T-helper 17 cell (primary cell): ENCODE measurements at places on chromosomes 3 and 15. TPM values are rescaled to one million over a fixed set of nuclear protein-coding genes. Genes with fewer than 3 reads are reported as not detected.

Gene TRIM42
- total RNA-seq: not detected

Gene TMEM207
- not detected for total RNA-seq

Gene C3orf33
- total RNA-seq: 2.1 TPM

- DNase-seq: no peak
These were observed 10.3 kb downstream of the SEMA3G start for GRCh38 chr3:52434491-52435115.

Gene HRG
- not detected for total RNA-seq

Gene DPH3
- total RNA-seq: 16.1 TPM

Gene SCN11A
- 0.05 TPM for total RNA-seq

GRCh38 chr15:39304931-39305728, 275.7 kb upstream of the THBS1 start:
- no peak for DNase-seq

DNA sequence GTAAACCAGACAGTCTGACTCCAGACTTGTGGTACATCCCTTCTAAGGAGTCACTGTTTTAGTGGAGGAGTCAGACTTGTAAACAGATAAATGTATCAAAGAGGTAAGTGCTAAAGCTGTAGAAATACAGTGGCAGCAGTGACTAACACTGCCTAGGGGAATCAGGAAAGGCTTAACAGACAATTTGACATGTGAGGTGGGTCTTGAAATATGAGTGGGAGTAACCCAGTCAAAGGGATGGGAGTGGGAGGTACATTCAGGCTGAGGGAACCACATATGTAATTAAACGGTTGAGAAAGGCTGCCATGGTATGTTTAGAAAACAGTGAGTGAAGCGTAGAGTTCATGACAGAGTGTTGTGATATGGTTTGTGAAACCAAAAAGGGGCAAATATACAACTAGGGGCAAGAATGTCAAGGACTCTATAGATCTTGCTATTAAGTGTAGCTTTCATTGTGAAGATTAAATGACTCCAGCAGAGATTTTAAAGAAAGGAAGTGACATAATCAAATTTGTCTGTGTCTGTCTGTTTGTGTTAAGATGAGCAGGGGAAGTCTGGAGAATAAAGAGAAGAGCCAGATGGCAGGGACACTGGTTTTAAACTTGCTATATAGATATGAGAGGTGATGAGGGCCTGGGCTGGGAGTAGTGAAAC, 11.2 kb upstream of the ALCAM start:
- no peak for DNase-seq

Gene CORO2B
- not detected for total RNA-seq

DNA sequence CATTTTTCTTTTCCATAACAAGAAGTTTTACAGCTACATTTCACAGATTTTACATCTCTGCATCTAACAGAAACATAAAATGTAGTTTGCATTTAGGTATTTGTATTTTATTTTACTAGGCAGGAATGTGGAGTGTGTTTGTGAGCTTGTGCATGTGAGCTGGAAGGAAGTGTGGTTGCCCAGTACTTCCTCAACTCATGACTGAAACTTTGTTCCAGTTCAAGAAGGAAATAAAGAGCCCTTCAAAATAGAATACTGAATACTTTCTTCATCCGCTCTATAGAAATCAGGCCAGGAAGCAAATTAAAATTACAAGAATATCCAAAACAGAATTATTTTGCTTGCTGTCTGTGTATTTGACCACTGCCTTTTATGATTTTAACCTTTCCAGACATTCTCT, 81.3 kb downstream of the CHL1 start:
- DNase-seq: no peak

GRCh38 chr3:101513419-101513986, 491 bp upstream of the SENP7 start:
- no peak for DNase-seq

GRCh38 chr3:64129106-64129505, 96.2 kb downstream of the PRICKLE2 start:
- no peak for DNase-seq

- no peak for DNase-seq
These were observed 27.1 kb upstream of the TPRG1 start for GRCh38 chr3:189144645-189145044.

Gene GOLGA8R
- 2.2 TPM for total RNA-seq

DNA sequence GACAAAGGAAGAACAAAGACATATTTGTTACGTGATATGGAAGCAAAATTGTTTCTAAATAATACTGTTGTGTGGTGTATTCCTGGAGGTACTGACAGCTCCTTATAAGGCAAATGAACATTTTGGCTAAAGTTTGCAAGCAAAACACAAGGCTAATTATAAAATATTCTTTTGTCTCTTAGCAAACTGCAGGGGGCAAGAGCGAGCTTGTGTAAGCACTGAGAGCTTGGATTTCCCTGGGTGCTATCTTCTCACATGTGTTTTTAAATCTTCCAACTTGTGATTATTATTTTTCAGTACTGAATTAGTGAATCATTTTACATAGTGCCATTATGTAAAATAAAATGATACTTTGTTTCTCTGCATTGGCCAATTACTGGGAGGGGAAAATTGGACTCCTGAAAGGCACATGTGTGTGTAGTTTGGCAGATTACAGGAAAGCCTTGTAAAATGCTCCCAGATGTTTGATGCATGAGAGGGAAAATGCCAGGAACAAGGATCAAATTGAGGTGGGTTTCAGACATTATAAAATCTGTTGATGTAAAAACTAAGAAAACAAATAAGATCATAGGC, 611.5 kb downstream of the AGBL1 start:
- no peak for DNase-seq

DNA sequence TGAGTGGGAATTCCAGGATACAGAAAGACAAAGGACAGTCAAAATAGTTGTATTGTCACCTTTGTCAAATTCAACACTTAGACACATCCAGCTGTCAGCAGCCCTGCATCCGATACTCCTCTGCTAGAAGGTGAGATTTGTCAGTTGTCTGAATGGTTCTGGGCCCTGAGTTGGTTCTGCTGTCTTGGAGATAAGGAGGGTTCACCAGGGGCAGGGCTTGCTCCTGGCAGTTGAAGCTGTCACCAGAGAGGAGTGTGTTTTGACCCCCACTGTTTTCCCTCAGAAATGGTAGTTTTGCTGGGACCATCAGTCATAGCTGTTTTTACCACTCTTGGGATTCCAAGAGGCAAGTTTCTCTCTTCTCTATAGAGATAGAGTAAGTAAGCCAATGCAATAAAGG, 3.2 kb upstream of the KY start:
- no peak for DNase-seq
